Activated CD8-positive, alpha-beta memory T cell treated with anti-CD3 and anti-CD28 coated beads, Interleukin-2, amount 50 U/mL, for 48 hours (primary cell): ENCODE measurements at places on chromosomes 1 and 21.
A peak's percentile ranks its signal among the peaks of the same experiment; 100 is the strongest.

DNA sequence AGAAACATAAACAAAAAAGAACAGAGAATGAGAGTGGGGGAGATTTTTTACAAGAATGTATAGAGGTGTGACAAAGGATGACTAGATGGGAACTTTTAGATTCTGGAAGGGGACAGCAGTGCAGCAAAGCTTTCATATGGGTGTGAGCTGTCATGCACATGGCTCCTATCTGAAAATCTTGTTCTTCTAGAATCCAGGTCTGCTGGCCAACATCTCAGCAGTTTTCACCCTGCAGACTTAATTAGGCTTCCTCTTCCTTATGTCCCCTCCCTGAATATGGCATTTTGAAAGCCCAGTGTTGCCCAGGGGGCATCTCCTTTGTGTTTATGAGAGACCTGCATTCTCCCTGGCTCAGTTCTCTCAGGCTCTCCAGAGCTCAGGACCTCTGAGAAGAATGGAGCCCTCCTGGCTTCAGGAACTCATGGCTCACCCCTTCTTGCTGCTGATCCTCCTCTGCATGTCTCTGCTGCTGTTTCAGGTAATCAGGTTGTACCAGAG, at the start of gene CYP4Z1:
Gene CYP4Z1, plus strand, starts transcription at position 135 of the 498 bp plus-strand sequence. Its CDS starts 260 bp downstream, at position 395.
- DNase-seq, result no peak

DNA sequence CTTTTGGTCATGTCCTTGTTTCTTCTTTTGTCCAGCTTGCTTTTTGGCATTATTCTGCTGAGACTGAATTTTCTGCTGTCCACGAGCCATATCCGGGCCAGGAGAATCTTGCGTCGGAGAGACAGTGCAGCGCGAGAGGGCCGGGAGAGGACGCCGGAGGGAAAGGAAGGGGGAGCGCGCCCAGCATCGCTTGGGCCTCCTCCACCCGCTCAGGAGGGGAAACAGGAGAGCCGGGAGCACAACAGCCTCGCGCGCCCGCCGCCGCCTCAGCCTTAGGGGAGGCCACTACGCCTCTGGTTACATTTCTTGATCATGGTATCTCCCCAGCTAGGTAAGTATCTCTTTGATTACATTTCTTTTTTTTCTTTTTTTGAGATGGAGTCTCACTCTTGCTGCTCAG, 7.4 kb upstream of the DEGS1 start:
- no peak for DNase-seq

- no peak for DNase-seq
Observed at GRCh38 chr1:212351588-212352362, 62.9 kb downstream of the PACC1 start.

GRCh38 chr1:230083746-230084407, 16.8 kb downstream of the GALNT2 start:
- no peak for DNase-seq

DNA sequence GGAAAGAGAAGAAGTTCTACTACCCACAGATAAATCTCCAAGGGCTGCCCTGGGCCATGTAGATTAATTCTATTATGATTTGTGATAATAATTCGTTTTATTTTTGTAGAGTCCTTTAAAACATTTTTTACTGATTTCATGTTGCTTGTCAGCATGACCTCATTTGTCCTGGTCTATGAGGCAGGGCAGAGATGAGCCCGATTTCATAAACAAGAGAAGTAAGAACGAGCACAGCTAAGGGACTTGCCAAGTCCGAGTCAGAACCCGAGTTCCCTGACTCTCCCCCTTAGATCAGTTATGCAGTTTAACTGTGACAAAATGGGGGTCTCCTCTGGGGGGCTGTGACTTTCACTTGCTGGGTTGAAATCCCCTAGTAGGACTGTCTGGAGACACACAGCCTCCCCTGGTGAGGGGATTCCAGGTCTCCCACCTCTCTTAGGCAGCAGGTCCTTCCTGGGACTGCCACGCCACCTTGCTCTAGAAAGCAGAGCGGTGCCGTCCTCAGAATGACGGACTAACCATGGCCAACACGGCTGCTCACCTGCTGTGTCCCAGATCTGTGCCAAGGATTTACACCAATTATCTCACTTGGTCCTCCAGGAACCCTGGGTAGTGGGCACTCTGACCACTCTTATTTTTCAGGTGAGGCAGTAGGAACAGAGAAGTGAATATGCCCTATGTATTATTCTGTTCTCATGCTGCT, 31.0 kb upstream of the SOX13 start:
- no peak for DNase-seq

- peak; percentile 65 for DNase-seq
Observed at GRCh38 chr1:12620488-12620865, 2.5 kb upstream of the DHRS3 start.

DNA sequence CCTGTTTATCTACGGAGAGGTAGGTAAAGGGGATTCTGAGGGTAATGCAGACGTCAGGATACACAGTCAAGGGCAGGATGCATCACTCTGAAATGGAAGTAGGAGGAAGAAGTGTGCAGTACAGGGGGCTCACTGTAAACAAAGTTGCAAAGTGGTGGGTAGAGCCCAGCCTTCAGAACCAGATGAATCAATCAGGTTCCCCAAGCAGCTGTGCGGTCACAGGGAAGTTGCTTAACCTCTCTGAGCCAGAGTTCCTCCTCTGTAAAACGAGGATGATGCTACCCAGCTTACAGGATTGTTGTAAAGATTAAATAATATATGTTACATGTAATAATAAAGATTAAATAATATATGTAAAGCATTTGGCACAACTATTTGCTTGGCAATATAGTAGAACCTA, 13.5 kb upstream of the MYOM3 start:
- DNase-seq, result no peak

DNA sequence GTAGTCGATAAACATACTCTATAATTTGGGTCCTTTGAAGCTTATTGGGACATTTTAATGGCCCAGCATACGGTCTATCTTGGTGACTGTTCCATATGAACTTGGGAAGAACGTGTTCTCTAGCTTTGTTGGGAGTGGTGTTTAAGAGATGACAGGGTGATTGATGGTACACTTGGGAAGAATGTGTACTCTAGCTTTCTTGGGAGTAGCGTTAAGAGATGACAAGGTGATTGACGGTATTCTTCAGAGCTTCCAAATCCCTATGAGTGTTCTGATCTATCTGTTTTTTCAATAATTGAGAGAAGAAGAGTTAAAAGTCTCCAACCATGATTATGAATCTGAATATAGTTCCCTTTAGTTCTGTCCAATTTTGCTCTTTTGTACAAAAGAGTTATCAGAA, 9.4 kb downstream of the NPHP4 start:
- DNase-seq, result no peak

GRCh38 chr1:109630898-109631512, 11.4 kb downstream of the AMPD2 start:
- DNase-seq, result no peak

- no peak for DNase-seq
Observed at GRCh38 chr1:155709391-155709790, 20.5 kb downstream of the DAP3 start.

DNA sequence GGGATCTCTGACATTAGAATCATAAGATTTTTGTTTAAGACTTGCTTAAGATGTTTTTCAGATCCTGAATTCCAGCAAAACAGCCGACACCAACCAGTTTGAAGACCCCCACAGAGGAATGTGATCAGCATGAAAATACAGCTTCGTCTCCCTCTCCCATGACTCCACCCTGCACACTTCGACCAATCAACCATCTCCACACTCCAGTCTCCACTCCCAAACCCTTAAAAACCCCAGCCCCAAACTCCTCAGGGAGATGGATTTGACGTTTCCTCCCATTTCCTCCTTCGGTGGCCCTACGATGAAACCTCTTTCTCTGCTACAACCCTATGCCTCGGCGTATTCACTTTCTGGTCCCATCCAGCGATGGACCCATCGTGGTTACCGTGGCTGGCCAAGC, 30.1 kb upstream of the KIF26B start:
- no peak for DNase-seq

DNA sequence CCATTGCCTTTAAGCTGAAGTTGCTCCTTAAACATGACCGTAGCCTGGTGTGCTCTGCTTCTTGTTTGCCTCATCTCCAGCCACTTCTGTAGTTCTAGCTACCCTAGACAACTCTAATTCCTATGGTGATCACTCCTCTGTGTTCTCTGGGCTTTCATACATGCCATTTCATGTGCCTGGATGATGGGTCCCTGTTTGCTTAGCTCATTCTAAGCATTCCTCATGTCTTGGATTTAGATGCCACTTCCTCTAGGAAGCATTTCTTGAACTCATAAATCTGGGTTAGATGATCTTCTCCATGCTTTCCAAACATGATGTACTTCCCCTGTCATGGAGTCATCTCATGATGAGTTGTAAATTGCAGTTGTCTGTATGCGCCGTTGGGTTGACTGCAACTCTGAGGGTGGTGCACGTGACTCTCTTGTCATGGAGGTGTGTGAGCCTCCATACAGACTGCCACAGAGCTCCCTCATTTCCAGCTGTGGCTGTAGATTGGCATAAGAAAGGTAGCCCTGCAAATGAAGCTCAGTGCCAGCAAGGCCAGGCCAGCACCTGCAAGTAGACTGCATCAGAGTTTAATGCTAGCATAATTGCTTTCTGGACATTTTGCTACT, 77.2 kb downstream of the LAMC1 start:
- DNase-seq, result no peak

DNA sequence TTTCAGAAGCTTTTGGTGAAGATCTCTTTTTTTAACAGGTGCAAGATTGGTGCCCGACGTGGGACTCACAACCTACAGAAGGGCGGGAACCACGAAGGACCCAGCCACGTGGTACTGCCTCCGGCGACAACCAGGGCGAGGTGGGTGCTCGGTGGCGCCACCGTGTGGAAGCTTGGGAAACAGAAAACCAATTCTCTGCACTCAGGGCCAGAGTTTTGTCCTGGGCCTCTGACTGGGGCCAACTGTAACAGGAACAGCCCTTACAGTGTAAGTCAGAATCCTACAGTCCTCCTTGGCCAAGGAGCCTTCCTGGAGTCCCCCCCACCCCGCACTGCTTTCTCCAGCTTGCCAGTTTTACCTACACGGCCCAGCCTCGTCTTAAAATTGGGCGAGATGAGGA, 11.6 kb upstream of the S100A7A start:
- DNase-seq, result peak; percentile 87

GRCh38 chr1:204149635-204150565, 1.9 kb downstream of the ETNK2 start:
- DNase-seq, result no peak

DNA sequence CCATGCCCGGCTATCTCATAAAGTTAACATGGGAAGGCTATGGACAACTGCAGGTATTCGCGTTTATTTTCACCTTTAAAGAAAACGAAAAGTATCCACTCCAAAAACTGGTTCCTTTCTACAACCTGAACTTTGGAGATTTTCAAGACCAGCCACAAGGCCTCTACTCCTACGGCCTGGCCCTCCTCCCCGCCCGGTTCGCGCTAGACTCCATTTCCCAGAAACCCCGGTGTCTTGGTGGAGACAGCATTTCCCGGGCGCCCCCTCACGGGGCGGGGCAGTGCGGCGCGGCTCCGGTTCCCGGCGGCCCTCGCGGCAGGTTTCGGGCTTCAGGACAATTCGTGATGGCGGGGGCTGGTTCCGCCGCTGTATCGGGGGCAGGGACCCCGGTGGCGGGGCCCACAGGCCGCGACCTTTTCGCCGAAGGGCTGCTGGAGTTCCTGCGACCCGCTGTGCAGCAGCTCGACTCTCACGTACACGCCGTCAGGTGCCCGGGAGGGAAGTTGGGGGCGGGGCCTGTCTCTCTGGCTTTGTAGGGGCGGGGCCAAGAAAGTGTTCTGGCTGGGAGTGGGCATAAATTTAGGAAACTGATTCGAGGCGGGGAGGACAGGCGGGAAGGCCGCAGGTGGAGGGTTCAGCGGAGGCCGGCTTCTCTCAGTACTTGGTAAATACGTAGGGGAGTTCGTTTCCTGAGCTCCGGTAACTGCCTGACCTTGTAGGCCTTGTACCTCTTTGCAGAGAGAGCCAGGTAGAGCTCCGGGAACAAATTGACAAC, at the start of gene SNAPIN:
Gene SNAPIN, plus strand, starts transcription at position 304 of the 775 bp plus-strand sequence. Its CDS starts 41 bp downstream, at position 345.
- peak; percentile 94 for DNase-seq

DNA sequence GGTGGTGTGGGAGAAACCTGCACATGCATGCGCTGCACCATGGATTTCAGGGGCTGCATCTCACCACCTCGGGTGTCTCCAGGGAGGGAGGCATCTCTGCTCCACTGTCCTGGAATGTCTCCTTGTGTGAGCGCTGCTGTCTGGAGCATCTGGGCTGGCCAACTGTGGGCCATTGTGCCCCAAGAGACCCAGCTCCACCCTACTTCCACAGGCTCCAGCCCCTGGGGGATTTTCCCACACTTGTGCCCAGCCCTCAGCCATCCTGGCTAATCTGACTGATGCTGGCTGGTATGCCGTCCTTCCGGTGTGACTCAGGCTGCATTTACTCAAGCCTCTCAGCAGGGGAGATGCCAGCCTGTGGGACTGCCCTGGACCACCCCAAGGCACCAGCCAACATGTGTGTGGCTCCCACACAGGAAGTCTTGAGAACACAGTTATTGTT, 62.0 kb downstream of the TRIM11 start:
- DNase-seq, result no peak

DNA sequence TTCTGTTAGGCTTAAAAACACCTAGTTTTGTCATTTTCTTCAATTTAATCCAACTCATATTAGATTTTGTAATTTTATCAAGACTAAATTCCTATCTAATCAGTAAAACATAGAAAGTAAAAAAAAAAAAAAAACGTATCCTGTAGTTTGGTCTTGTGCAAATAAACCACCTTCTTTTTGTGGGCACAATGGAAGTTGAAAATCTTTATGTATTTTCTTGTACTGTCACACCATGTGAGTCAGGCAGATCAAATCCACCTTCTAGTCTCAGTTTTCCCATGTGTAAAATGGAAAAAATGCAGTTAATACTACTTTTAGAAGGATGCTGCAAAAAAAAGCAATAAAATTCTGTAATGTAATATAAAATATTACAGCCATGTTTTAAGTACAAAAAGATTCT, 129.8 kb downstream of the CYYR1 start:
- DNase-seq, result no peak

DNA sequence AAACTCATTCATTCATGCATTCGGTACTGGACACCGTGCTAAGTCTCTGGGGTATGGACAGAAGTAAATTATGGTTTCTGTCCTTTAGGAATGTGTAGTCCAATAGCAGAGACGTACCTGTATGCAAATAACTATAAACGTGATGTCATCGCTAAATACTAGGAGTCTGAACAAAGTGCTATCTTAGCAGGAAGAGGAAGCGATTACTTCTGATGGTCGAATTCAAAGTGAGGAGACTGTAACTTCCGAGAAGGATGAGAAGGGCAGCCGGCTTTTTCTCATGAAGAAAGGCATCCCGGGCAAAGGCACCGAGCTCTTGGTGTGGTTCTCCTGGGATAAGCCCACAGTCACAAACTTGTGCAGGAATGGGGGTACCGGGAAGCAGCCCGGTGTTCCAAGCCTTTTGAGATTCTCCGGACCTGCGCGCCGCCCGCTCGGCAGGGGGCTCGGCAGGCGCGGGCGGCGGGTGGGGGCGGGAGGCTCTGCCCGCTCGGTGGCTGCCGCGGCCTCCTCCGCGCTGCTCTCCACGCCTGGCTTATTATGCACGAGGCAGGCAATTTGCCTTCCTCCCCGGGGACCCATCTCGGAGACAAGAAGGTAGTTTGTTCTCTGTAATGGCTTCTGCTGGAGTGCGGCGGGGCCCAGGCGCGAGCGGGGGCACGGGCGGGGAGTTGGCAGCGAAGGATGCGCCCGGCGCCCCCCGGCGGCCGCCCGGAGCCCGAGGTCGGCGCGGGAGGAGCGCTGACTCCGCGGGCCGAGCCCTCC, 67.5 kb upstream of the CD1D start:
- peak; percentile 70 for DNase-seq
